ENCODE measurements at places on chromosomes 2 and 18.

DNA sequence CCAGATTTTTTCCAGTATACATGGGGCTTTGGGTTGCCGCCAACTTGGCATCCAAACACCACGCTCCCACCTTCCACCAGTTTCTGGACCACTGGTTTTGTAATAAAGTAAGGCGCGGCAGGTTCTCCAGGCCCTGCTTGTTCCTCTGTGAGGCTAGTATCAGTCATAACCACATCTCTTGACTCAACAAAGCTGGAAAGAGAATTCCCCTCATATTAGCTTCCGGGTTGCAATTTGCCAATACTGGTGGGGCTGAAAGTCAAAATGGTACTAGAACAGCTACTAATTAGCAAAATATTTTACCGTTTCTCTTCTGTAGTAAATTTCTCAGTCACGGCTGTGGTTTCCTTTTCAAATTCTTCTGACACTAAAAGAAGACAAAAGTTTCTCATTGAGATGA is 25.0 kb downstream of the TTN start:
- DNase-seq, result no peak

GRCh38 chr18:46343931-46344372 is 239.8 kb downstream of the HAUS1 start:
- DNase-seq, result peak; percentile 22

GRCh38 chr2:228268301-228268700 is 86.8 kb upstream of the SPHKAP start:
- DNase-seq, result no peak

GRCh38 chr2:232231554-232231953 is 147.0 kb upstream of the ALPP start:
- DNase-seq, result no peak

- DNase-seq, result peak; percentile 65
These were observed 7.5 kb downstream of the GALNT1 start for GRCh38 chr18:35588995-35589394.

GRCh38 chr2:215771241-215771640 is 242.1 kb downstream of the MREG start:
- no peak for DNase-seq

GRCh38 chr2:157480182-157480961 is 36.5 kb upstream of the CYTIP start:
- no peak for DNase-seq

DNA sequence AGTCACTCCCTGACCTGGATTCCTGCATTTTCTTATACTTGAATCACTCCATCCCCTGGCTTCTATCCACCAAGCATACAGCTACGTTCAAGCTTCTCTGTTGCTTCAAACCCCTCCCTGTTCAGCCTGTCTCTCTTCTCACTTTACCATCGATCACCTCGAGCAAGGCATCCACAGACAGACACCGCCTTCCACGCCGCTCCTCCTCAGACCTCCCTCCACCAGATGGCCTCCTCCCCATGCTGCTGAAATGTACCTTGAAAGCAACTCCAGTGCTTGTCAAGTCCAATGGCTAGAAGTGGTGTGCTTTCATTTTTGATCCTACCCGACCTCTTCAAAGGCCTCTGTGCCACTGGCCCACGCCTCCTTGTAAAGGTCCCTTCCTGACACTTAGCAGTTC is 131.3 kb upstream of the ACAA2 start:
- no peak for DNase-seq

- DNase-seq, result no peak
These were observed 14.9 kb downstream of the CEBPZOS start for GRCh38 chr2:37211212-37211611.

- DNase-seq, result no peak
These were observed 137.4 kb downstream of the RIT2 start for GRCh38 chr18:42977982-42978637.

DNA sequence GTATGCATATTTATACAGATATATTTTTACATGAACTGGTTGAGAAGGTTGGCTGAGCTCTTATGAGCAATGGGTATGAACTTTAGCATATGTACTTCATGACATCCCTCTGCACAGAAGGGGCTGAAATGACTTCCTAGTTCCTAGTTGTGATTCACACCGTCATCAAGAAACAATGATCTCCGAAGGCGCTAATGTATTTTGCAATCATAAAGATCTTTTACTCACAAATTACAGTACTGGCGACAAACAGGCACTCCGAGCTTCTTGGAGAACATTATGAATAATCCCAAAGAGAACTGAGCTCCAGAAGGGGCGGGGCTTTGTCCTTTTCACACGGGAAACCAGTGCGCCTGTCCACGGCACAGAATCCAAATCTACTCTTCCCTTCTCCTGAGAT is 18.1 kb downstream of the BCL2 start:
- no peak for DNase-seq

DNA sequence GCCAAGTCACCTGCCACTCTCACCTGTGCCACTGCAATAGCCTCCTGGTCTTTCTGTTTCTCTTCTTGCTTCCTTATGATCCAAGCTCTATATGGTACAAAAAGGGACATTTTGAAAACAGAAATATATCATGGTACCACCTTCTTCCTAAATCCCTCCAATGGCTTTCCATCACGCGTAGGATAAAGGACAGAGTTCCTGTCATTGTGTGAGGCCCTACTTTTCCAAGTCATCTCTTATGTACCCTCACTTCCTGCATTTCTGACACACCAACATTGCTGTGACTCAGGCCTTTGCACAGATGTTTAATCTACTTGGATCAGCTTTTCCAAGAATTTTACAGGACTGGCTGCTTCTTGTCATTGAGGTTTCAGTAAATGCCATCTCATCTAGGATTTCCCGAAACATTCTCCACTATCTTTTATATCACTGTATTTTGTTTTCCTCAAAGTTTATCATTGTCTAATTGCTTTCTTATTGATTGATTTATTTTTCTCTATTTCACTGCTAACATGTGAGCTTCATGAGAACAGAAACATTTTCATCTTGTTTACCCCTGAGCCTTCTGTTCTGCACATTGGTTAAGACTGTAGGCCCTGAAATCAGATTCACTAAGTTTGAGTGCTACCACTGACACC is 426.1 kb upstream of the FANCL start:
- no peak for DNase-seq

DNA sequence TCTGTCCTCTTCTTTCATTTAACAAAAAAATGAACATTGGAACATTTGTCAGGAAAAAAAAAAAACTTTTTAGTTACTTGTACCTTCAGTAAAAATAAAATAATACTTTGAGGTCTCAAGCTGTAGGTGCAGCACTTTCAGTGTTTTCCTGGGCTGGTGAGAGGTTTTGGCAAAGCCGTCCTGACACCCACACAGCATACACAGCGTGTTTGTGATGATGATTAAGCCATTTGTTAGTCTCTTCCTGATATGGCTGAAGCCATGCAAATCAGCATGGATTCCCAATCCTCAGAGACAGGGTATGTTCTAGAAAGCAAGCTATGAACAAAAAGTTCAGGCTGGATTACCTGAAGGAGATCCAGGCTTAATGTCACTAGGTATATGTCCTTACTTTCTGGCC is 236.8 kb downstream of the ZNF516 start:
- no peak for DNase-seq

DNA sequence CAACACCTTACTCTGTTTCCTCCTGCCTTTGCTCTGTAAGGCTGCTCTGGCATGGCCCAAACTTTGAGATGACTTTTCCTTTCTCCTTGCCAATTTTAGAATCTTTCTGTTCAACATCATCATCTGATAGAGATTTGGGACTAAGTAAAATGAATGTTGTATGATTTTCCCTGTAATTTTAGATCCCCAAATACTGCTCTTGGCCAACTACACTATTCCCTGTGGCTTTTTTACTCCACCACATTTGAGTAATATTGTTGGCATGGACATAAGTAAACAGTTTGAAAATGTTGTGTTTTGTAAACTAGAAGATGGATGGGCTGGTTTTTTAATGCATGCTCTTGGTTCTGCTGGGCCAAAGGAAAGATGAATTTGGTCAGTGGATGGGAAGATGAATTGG is 12.1 kb downstream of the LTBP1 start:
- DNase-seq, result no peak

DNA sequence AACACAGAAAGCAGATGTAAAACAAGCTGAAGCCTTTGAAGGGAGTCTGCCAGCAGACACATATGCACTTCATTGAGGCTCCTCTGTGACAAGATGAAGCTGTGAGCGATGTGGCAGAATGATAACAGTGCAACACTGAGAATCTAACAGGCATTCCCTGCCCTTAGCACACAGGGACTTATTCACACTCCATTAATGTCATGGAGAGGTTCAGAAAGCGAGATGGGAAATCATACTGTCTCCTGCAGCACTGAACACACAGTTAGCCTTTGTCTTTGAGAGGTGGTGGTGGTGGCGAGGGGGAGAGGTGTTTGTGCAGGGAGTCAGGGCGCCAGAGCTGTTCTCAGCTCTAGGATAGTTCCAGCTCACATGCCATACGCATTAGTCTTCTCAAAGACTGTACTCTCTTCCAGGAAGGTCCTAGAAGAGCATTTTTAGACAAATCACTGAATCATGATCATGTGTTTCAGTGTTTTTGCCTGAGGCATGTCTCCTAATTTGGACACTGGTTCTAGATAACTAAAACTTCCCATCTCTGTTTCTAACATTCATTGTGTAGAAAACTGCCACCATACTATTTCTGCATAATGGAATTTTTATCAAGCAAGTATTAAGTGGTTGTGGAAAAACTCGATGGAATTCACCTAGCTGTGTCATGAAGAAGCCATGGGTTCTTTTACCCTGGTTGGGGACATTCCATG is 93.5 kb upstream of the ITGB6 start:
- no peak for DNase-seq

GRCh38 chr2:201984800-201985525 is 48.7 kb upstream of the FZD7 start:
- no peak for DNase-seq

DNA sequence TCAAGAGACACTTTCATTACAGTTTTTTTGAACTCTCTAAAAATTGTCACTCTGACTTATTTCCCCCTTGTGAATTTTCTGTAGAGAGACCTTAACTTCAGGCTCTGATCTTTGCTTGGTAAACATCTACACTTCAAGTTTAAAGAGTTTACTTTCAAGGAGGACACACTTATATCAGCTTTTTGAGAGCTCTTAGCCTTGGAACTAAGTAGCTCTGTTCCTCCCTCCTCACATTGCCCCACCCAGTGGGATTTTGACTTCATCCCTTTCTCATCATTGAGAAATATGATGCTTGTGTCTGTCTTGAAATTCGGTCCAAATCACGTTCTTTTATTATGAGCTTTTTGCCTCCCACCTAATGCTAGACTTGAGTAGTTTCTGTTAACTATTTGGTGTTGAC is 433.4 kb upstream of the MEIS1 start:
- DNase-seq, result no peak

GRCh38 chr18:53387581-53387980 is 836.9 kb downstream of the MBD2 start:
- DNase-seq, result no peak

DNA sequence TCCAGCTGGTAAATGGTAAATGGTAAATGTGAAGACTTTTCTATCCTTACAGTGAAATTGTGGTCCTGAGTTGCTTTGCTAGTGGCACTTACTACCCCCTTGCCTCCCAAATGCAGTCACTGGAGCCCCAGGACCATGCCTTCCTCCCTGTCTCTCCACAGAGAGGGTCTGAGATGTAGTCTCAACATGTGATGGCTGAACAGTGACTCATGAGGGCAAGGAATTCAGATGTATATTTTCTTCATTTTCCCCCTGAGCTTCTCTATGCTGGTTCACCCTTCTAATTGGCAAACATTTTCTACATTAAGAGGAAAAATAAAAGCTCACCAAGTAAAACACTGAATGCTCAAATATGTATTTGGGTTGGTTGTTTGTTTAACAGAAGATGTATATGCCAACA is 232.0 kb downstream of the SH3BP4 start:
- no peak for DNase-seq

- no peak for DNase-seq
These were observed 276.5 kb upstream of the FN1 start for GRCh38 chr2:215712219-215712868.

- no peak for DNase-seq
These were observed 15.3 kb upstream of the MPPE1 start for GRCh38 chr18:11923450-11923849.

DNA sequence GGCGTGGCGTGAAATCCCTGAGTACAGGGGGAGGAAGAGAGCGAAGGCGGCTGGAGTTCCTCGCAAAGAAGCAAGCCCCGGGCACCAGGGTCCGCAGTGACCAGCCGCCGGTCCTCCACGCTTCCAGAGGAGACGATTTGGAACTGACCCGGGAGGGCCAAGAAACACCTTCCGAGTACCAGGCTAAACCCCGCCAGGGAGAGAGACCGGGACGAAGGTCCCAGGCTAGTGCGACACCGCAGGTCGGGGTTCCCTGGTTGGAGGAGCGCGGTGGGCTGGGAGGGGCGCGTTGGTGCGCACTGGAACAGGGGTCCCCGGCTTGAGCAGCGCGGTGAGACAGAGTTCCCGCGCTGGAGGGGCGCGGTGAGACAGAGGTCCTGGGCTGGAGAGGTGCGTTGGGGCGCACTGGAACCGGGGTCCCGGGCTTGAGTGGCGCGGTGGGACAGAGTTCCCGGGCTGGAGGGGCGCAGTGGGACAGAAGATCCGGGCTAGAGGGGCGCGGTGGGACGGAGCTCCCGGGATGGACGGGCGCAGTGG is 901 bp downstream of the WDFY1 start:
- peak; percentile 8 for DNase-seq

- no peak for DNase-seq
These were observed 85.4 kb downstream of the OSR1 start for GRCh38 chr2:19272941-19273470.

DNA sequence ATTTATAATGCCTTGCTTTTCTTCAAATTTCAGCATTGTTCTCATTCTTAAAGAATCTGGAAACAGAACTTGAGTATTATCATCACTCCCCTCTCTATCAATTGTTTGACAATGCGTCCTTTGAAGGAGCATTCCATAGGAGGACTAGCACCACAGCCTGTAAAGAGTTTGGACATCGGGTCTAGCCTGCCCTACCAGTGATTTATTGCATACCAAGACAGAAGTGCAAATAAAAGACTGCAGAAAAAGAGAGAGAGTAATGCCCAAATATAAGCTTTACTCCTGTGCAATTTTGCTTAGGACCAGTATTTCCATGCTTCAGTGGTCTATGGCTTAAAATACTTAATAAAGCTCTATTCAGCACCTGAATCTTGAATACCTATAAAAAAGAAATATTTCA is 55.4 kb upstream of the MAP2 start:
- DNase-seq, result no peak

DNA sequence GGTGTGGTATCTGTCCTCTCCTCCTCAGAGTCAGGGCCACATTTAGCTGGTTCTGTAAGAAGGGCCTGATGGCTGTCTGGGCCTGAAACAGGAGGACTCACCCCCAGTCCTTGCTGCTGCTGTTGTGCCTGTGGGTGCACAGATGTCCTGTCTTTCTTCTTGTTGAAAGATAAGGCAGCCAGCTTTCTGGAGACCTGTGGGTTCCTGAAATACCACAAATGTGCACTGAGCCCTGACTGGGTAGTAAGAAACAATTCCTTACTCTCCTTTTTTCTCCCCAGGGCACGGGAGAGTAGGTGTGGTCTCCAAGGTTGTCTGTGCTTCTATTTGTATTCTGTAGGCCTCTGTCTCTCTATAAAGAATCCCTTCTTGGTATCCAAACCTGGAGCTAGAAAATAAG is 96.2 kb upstream of the DLX2 start:
- DNase-seq, result no peak

- DNase-seq, result no peak
These were observed 96.7 kb downstream of the ASB1 start for GRCh38 chr2:238523158-238524110.

- DNase-seq, result no peak
These were observed 23.2 kb downstream of the ADAM17 start for GRCh38 chr2:9532421-9532820.

Measured in CD8-positive, alpha-beta memory T cell (primary cell).